ENCODE measurements at places on chromosomes 7 and 10. TPM values are rescaled to one million over a fixed set of nuclear protein-coding genes. Genes with fewer than 3 reads are reported as not detected.

- DNase-seq = no peak
Observed at GRCh38 chr10:34433241-34434076, 381.6 kb downstream of the PARD3 start.

GRCh38 chr7:92778972-92779371 lies 57.4 kb downstream of the CDK6 start:
- DNase-seq = no peak

DNA sequence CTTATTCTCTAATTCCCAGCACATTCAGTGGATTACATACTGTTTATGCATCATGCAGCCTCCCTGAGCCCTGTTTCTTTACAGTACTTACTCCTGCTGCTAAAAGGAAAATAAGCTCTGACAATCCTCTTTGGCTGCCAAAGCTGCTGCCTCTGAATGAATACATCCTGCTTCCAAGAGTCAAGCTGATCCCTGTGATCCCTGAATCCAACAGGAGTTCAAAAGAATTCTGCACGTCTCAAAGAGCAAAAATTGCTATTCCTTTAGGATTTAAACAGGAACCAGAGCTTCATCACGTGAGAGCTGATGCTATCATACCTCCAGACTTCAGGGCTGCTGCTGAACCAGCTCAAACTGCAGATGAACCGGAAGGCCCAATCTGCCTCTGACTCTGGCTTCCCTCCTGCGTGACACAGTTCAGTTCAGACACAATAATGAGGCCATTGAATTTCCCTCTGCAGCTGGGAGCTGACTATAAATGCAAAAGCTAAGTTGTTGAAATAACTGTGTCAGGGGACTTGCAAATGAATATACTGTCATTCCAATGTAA lies 851.0 kb upstream of the PHF14 start:
- no peak for DNase-seq

GRCh38 chr7:106480616-106481031 lies 180.3 kb downstream of the CCDC71L start:
- DNase-seq = no peak

- DNase-seq = no peak
Observed at GRCh38 chr10:15690031-15690430, 29.7 kb downstream of the ITGA8 start.

DNA sequence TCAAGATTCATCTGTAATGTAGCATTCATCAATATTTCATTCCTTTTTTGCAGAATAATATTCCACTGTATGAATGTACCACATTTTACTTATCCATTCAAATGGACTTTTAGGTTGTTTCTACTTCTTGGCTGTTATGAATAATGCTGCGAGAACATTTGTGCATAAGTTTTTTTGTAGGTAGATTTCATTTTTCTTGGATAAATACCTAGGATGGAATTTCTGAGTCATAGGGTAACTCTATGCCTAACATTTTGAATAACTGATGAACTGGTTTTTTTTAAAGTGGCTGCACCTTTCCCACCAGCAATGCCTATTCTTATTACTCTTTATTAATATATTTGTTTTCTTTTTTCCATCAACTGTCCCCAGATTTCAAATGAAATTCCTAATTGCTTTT lies 9.1 kb upstream of the XPNPEP1 start:
- no peak for DNase-seq

- DNase-seq = peak; percentile 41
Observed at GRCh38 chr10:6204341-6205191, 1.8 kb downstream of the PFKFB3 start.

GRCh38 chr10:97553575-97554031 lies 19.0 kb upstream of the ANKRD2 start:
- peak; percentile 93 for DNase-seq

DNA sequence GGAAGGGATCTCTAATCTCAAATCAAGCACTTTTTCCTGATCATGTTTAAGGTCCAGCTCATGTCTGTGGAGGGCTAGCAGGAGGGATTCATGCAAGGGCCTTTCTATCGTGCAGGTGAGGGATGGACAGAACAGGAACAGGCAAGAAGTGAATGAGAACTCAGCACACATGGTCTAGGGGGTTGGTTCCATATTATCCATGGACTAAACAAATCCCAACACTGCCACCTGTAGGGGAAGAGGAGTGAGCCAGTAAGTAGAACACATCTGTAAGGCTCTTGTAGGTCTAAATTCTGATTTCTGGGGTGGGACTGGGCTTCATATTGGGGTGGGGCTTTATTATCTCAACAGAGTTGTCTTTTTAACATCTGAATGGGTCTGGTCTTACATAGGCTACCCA lies 138.0 kb upstream of the TARP start:
- peak; percentile 57 for DNase-seq

- DNase-seq = no peak
Observed at GRCh38 chr10:124966008-124966407, 24.1 kb downstream of the ZRANB1 start.

DNA sequence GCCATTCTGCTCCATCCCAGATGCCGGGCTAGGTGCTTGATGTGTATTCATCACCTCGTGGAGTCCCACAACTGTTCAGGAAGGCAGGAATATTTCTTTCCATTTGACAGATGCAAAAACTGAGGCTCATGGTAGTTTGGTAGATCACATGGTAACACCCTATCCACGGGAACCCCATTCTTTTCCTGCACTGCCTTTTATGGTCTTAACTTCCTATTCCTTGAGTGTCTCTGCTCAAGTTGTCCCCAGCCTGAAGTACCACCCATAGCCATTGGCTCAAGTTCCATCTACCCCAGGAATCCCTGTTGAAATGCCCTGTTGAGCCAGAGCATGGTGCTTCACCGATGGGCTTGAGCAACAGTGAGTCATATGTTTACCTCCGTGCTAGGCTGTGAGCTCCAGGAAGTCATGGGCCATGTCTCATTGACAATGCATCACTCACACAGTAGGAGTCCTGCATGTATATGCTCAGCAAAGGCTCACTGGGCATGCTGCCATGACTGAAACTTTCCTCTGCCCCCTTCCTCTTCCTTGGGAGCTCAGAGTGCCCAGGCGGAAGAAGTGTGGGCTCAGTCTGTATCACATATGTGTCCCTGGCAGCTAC lies 71.7 kb upstream of the ADAM12 start:
- no peak for DNase-seq

DNA sequence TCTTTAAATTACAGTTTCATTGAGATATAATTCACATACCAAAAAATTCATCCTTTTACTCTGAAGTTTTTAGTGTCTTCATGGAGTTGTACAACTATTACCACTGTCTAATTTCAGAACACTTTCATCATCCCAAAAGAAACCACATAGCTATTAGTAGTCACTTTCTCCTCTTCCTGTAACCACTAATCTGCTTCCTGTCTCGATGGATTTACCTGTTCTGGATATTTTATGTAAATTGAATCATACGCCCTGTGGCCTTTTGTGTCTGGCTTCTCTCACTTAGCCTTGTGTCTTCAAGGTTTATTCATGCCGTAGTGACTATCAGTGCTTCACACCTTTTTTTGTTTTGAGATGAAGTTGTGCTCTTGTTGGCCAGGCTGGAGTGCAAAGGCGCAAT lies 135.5 kb downstream of the DOCK1 start:
- no peak for DNase-seq

GRCh38 chr7:107277331-107277730 lies 108.5 kb downstream of the HBP1 start:
- DNase-seq = no peak

- DNase-seq = no peak
Observed at GRCh38 chr7:93851536-93851935, 39.0 kb downstream of the TFPI2 start.

DNA sequence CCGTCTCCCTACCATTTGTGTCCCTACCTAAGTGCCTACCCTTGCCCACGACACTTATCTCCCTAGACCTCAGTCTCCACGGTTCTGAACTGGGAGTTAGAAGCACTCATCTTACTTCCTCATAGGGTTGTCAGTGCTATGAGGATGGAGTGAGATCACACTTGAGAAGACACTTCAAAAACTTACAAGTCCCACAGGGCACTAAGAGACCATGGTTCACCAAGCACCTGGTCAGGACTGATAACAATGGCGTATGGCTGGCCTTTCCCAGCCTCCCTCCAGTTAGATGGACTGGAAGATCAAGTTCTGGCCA lies 43.2 kb downstream of the KCNMA1 start:
- DNase-seq = no peak

DNA sequence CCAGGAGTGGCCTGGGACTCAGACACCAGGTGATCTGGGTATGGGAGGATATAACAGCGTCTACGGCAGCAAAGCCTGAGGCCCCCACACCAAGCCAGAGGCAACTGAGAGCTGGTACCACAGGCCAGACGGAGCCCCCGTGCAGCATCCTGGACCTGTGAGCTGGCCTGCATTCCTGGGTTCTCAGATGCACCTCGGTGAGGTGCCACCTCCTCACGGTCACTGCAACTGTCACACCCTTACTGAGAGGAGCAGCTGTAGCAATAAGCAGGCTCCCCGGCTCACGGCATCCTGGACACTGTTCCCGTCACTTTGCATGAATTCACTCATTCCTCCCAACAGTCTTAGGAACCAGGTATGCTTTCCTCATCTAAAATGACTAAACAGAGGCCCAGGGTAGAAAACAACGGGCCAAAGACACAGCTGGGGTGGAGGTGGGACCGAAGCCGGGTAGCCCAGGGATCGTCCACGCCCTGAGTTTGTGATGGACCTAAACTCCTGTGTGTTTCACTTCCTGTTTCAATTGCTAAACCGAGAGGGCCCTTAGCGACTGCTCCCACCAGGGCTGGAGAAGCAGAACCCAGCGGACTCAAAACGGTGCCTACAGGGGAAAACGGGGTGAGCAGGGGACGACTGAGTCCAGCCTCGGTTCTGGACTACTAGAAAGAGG lies 98.7 kb downstream of the CTBP2 start:
- no peak for DNase-seq

DNA sequence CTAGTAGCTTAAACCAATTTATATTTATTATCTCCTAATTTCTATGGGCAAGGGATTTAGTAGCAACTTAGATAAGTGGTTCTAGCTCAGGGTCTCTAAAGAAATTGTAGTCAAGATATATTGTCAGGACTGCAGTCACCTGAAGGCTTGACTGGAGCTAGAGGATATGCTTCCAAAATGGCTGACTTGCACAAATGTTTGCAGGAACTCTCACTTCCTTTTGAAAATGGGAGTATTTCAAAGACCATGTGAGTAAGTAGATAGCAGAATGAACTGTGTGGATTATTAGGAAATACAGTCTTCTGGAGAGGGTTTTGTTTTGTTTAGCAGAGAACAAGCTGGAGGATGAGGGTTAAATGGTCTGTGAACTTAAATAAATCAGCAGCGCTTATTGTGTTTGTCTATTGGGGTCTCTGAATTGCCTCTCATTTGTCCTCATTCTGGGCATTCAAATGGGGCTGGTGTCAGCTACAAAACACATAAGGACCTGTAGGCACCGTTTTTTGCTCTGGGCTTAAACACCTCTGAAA lies 524.6 kb downstream of the LRMDA start:
- no peak for DNase-seq

- no peak for DNase-seq
Observed at GRCh38 chr7:115070311-115070710, 148.4 kb downstream of the MDFIC start.

DNA sequence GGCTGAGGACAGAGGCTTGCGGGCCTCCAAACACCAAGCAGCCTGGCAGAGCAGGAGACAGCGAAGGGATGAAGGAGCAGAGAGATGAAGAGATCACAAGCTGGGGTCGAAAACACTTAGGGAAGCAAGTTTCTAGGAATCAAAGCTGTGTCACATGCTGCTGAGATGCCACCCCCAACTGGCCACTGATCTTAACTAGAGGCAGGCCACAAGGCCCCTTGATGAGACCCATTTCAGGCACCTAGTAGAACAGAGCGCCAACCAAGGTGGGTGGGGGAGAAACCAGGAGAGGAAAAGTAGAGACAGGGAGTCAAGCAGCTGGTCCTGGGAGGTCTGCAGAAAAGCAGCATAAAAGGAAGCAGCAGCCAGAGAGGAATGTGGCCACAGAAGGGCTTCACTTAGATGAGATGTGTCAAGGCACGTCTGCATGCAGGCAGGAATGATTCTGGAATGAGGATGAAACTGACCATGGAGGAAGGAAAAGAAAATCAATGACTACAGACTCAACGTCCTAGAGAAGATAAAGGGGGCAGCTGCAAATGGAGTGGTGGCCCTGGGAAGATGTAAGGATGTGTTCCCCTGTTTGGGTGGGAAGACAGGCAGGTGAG lies 85.0 kb upstream of the DDC start:
- DNase-seq = no peak

GRCh38 chr10:88788924-88789323 lies 13.6 kb upstream of the LIPM start:
- no peak for DNase-seq

DNA sequence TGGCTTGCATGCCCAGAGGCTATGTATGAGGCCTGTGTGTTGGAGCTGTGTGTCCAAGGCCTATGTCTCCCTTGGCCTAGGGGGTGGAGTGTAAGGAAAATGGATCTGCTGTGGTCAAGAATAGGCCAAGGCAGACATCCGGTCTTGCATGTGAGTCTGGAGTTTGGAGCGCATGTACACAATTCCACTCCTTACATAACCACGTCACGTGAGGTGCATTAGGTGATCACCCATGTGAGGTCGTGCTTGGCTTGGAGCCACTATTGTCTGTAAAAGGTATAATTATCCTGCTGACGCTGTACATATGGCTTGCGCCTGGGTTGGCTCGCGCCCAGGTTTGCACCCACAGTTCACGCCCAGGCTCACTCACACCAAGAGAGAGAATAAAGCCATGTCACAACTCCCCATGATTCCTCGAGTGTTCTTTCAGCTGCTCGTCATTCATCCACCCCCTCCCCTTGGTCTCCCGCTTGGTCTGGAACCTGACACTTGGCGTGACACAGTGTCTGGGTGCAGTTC lies 105.5 kb downstream of the BICC1 start:
- DNase-seq = no peak

GRCh38 chr10:34938399-34938670 lies 123.2 kb upstream of the PARD3 start:
- no peak for DNase-seq

Gene TMEM184A
- total RNA-seq = 1.5 TPM

Gene NUTM2B
- 0.07 TPM for total RNA-seq

Gene WEE2
- not detected for total RNA-seq

Gene TAC1
- total RNA-seq = 0.77 TPM

Gene DGKI
- 0.77 TPM for total RNA-seq

Gene NDUFA5
- total RNA-seq = 76.5 TPM

Gene ACTL6B
- 0.33 TPM for total RNA-seq

Gene ZNF239
- total RNA-seq = 16.2 TPM

Gene GSAP
- 1.9 TPM for total RNA-seq

Gene CYP3A7
- not detected for total RNA-seq

Gene NRCAM
- total RNA-seq = 2.3 TPM

Gene NPC1L1
- total RNA-seq = 0.07 TPM

Gene GIMAP7
- total RNA-seq = not detected

Gene VPS50
- 9.5 TPM for total RNA-seq

Gene ANKRD7
- total RNA-seq = not detected

Gene GBX1
- not detected for total RNA-seq

Gene HGF
- total RNA-seq = 0.15 TPM

Gene LRRD1
- total RNA-seq = not detected
